H1 (cell line): ENCODE measurements at places on chromosomes 3 and 15.

GRCh38 chr3:125152951-125153350, 59.6 kb downstream of the SLC12A8 start:
- no peak for DNase-seq

DNA sequence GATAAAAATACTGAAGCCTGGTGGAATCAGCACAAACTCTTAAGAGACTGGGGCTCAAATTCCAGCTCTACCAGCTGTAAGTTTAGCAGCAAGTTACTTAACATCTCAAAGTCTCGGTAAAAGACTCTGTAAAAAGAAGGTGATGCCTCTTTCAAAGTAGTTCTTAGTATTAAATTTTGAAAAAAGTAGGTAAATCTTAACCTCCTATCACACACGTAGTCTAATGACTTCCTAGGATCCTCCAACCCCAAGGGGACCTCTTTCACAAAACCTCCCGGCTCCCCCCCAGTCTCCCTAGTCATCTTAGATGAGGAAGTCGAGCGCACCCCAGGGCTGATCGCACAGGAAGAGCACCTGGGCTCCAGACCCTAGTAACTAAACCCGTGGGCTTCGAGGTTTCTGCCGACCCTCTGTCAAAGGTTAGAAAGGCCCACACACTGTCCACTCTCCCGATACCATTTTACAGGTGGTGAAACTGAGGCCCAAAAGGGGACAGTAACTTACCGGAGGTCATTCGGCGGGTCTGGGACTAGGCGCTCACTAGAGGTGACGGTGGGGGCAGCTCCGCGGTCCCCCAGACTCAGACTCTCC, 427 bp downstream of the MBD4 start:
- DNase-seq: no peak

- no peak for DNase-seq
Measured at GRCh38 chr3:66723231-66723630, 222.4 kb upstream of the LRIG1 start.

DNA sequence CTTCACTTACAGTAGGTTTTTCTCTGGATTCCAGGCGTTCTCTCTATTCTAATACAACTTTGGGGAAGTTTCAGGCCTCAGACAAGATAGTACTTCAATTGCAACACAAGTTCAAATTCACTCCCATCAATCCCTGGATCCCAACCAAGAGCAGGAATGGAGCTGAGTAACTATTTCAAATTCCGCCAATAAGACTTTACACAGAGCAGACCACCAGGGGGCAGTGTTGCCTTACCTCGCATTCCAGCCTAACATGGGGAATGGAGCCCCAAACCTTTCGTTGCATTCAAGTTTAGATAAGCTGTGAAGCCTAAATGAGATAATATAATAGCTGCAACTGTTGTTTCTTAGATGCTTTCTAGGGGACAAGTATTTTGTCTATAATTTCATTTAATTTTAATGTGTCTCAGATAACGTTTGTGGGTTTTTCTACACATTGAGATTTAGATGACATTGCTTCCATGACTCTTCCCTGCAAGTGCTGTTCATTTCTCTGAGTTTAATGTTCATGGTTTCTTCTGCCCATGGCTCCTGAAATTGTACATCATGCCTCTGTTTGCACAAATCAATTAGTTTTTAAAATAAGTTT, 186.7 kb downstream of the NSUN3 start:
- DNase-seq: peak; percentile 34

- DNase-seq: no peak
Measured at GRCh38 chr3:111666041-111666735, 71.0 kb upstream of the ZBED2 start.

DNA sequence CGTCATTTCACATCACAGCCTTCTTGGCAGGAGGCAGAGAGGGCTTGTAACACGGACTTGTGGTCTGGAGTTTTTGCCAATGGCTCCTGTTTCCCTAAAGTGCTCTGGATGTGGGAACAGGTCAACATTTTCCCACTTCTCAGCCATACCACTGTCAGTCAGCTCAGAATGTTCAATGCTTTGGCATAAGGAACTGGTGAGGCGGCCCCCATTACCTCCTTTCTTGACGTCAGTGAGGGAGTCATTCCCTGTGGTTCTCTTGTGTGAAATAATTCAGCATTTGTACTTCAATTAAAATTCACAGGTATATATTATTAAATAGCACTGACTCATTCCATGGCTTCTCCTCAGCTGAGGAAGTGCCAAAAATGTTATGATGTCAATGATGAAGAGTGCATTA, 167.1 kb downstream of the P3H2 start:
- no peak for DNase-seq

GRCh38 chr3:70833239-70833960, 521.0 kb upstream of the MDFIC2 start:
- no peak for DNase-seq

GRCh38 chr3:12040902-12041301, 36.7 kb downstream of the SYN2 start:
- no peak for DNase-seq

GRCh38 chr3:186705882-186706780, 11.0 kb upstream of the KNG1 start:
- no peak for DNase-seq

GRCh38 chr3:139676108-139676507, 1.7 kb downstream of the NMNAT3 start:
- DNase-seq: no peak

GRCh38 chr3:140088513-140088912, 153.5 kb downstream of the CLSTN2 start:
- no peak for DNase-seq

DNA sequence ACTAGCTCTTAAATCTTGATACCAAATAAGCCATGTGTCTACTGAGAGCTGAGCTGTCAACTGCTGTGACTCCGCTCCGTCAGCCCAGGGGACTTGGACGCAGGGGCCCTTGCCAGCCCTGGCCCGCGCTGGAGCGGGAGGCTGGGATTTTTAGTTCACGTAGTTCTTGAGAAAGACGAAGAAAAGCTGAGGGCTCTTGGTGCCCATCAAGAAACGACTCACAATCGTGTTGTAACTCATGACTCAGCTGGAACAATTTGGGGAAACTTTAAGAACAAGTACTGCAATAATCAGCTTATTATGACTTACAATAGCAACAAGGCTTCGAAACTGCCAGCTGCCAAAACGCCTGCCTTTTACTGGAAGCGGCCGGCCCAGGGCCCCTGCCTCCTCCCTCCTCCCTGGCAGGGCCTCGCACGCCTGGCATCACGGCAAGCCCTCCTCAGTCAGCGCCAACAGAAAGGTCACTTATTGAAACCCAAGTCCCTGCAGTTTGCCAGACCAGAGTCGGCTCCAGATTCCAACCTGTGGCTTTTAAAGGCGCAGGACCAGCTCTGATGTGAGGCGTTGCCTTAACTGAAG, 60.3 kb downstream of the RGMA start:
- no peak for DNase-seq

DNA sequence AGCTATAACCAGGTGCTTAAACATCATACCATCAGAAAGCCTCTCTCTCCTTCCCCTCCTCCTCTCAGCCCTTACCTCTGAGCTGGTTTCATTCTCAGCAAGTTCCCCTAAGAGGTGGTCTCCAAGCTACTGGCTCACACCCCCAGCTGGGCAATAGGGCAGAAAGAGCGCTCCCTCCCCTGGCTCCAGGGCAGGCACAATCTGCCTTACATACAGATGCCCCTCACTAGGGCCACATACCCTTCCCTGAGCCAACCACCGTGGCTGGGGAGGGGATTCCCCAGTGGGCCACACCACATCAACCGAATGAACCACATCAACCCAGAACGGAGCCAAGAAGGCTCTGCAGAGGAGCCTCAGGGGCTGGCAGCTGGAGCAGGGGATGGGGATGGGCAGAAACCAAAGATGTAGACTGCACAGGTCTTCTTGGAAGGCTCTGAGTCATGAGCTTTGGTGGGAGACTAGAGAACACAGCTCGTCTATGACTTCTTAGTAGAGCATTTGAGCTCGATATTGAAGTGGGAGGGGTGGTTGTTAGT, 4.6 kb upstream of the FBLN2 start:
- DNase-seq: no peak

- DNase-seq: no peak
Measured at GRCh38 chr3:15206662-15207576, 873 bp downstream of the CAPN7 start.

DNA sequence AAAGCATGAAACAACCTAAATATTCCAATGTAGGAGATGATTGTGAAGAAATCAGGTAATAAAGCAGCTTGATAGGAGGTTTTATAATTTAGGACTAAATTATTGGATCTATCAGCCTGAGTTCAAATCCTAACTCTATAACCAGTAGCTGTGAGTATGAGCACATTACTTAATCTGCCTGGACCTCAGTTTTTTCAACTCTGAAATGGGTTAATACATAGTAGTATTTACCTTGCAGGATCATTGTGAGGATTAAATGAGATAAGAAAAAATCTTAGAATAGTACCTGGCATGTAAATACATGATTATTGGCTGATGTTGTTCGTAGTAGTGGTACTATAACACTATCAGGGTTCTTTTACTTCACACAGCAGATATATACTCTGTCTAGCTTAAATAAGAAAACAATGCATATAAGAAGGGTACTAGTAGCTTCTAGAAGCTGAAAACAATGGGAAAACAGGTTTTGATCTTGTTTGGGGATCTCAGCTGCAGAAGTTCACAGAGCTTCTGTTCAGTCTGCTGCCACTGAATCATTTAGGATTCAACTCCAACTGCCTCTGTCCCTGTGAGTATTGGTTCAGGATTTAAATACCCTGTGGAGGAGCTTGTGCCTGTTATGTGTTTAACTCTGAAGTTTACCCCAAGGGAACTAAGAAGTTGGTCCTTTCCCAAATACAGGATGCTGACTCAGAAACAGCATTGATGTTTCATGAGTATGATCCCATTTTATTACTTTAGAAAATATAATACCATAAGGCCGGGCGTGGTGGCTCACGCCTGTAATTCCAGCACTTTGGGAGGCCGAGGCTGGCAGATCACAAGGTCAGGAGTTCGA, 34.2 kb downstream of the KAT2B start:
- DNase-seq: no peak

- no peak for DNase-seq
Measured at GRCh38 chr3:178676942-178677790, 140.9 kb downstream of the KCNMB2 start.

DNA sequence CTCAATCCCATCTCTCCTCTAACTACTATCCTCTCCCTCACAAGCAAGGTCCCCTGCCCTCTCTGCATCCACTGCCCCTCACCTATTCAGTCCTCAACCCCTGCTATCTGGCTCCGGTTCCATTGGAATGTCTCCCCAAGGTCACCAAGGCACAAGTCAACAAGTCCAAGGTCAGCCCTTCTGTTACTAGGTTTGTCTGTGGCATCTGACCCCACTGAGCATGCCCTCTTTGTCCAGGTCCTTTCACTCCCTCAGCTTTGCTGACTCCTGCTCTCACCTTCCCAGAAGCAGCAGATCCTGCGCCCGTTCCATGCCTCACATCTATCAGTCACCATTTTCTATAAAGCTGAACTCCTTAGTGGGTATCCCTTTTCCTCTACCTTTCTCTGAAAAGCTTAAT, 8.3 kb upstream of the SEMA7A start:
- DNase-seq: no peak

DNA sequence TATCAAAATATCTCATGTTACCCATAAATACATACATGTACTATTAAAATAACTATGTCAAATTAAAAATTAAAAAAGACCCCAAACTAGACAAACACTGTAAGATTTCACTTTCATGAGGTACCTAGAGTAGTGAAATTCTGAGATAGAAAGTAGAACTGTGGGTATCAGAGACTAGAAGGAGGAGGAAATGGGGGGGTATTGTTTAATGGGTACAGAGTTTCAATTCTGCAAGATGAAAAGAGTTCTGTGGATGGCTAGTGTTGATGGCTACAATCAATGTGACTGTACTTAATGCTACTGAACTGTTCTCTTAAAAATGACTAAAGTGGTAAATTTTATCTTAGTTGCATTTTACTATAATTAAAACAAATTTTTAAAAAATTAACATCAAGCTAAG, 36.6 kb downstream of the RFX7 start:
- DNase-seq: no peak

GRCh38 chr3:42652611-42653302, 740 bp upstream of the ZBTB47 start:
- no peak for DNase-seq

DNA sequence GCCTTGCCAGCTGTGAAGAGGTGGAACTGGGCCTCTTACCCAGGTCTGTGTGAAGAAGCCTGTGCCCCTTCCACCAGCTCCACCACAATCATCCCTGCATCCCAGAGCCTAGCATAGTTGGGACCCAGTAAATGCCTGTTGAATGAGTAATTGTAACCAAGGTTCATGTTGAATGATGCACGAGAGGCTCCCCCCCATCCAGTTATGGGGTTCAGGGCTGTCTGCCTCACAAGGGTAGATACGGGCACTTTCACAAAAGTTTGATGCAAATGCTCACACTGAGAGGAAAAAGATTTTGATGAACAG, 29.5 kb upstream of the TSEN2 start:
- DNase-seq: no peak

DNA sequence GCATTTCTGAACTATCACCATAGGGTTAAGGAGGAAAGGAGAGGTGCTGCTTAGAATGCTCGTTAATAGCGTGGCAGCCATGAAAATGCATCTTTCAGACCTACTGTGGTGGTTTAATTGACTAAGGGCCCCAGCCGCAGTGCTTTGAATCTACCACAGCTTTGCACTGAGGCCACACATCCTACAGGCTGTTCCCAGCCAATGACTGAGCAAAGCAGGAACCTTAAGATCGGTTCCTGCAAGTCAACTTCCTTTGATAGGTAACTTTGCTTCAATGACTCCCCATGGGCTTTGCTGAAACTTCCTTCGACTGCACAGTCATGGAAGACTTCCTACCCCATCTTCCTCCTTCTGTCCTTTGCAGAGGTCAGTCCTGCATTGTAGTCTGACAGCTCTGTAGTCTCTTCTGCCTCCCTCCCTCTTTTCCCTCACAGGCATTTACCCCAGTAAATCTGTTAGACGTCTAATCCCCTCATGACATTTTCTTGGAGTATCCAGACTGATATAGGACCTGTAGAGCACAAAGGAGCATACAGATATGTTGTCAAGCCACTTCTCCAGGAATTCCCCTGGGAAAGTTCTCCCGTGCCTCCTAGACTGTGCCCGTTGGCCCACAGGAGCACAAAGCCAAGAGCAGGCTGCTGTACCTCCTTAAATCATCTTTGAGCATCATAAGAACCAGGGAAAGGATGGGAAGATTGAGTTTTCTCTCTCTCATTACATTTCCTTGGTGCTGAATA, 2.6 kb upstream of the BCL2A1 start:
- DNase-seq: no peak

GRCh38 chr3:70943886-70944285, 631.4 kb upstream of the MDFIC2 start:
- DNase-seq: no peak

GRCh38 chr3:151398895-151399294, 14.3 kb upstream of the P2RY12 start:
- DNase-seq: no peak

DNA sequence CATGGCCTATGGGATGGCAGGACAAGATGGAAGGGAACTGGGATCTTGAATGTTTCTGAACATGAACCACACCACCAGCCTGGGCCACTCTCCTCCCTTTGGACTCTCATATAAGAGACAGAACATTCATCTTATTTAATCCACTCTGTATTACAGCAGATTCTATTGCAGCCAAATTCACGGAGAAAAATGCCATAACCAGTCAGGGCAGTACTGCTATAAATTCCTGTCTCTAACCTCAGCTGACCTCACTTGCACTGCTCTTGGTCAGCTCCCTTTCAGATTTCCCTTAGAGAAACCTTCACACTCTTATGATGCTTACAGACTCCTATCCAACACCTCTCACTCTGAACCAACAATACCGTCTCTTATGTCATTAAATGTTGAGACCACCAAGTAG, 101.4 kb downstream of the RYK start:
- no peak for DNase-seq
